Stimulated activated memory B cell treated with anti-CD40 and anti-IgM and Interleukin-4, amounts not matched to agents 10 μg/mL and 1 μg/mL and 100 μg/mL, for 72 hours (primary cell): ENCODE measurements at places on chromosomes 11 and 22.
A peak's percentile ranks its signal among the peaks of the same experiment; 100 is the strongest.

DNA sequence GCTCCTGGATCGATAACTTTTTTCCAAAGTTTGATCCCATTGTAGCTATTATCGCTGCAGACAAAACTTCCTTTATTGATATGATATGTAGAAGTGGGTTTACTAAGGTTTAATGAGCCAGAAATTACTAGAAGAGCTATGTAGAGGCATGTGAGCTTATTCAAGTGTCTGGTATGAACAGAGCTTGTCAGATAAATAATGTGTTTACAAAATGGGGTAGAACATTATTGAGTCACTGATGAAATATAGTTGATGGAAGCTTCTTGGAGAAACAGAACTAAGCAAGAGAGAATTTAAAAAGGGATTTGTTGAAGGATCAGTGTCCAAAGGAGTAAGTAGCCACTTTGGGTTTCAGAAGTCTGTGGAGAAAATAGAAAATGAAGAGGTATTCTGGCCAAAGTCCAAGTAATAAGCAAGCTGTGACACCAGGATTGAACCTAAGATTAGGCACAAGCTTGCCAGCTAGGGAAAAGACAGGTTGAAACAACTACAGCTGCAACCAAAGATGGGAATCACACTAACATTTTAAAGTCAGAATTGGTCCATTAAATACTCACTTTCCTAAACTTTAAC, 104.3 kb downstream of the MAML2 start:
- ATAC-seq = no peak

- ATAC-seq = no peak
Measured at GRCh38 chr11:61124574-61125309, 22.5 kb downstream of the CD5 start.

GRCh38 chr22:42978453-42979103, 36.4 kb downstream of the PACSIN2 start:
- ATAC-seq = no peak

DNA sequence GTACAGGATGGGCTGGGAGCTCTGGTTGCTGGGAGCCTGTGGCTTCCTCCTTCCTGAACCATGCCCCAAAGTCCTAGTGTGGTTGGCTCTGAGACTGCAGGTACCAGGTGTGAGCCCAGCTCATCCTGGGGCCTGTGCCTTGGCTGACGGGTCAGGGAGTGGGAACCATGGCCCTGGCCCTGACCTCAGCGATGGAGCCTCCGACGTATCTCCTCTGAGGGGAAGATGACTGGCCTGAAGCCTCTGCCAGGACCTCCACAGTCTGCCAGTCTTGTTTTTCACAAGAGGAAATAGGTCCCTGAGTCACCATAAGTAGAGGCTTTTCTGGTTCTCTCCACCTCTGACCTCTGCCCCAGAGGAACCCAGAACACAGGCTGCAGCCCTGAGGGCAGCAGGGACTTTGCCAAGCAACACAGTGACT, 3.4 kb downstream of the RCE1 start:
- no peak for ATAC-seq

DNA sequence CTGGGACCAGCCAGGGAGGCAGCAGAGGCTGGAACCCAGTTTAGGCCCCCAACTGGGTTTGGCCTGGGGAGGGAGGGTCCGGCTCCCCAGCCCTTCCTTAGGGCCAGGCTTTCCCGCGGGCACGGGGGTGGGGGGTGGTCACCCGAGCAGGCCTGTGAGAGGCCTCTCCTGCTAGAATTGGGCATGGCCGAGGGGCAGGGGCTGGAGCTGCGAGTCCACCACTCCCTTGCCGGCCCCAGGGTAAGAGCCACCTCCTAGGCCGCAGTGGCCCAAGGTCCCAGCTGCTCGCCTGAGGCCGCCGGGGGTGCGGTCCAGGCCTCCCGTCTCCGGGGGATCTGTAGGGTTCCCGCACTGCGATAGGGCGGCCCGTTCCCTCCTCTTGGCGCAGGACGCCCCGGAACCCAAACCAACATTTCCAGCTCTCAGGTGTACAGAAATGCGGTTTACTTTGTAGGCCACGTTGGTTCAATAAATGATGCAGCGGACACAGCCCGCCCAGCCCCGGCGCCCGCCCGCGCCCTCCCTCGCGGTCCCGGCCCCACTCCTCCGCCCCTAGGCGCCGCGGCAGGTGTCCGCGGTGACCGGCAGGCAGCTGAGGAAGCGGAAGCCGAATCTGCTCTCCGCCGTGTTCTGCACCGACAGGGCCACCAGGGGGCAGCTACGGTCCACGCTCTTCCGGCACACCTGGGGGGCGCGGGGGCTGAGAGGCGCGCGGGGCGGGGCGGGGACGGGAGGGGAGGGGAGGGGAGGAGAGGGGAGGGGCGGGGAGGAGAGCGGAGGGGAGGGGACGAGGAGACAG, 5.9 kb downstream of the LMNTD2 start:
- ATAC-seq = peak; percentile 81
